ENCODE measurements at places on chromosomes 12 and 14. TPM values are rescaled to one million over a fixed set of nuclear protein-coding genes. Genes with fewer than 3 reads are reported as not detected.

The BRF1 gene
- total RNA-seq: 41.2 TPM

The OASL gene
- 5.2 TPM for total RNA-seq

The SDSL gene
- total RNA-seq: 5.2 TPM

The KRT79 gene
- total RNA-seq: 1.6 TPM

The LGR5 gene
- total RNA-seq: 0.27 TPM

The ANKS1B gene
- total RNA-seq: 7.9 TPM

The IL22 gene
- not detected for total RNA-seq

The SERPINA12 gene
- not detected for total RNA-seq

The WNT1 gene
- not detected for total RNA-seq

The GRIN2B gene
- not detected for total RNA-seq

The CLEC14A gene
- 27.2 TPM for total RNA-seq

The ZFHX2 gene
- total RNA-seq: 5.3 TPM

The TSHR gene
- total RNA-seq: not detected

The SLC25A47 gene
- total RNA-seq: not detected

The LRRC10 gene
- not detected for total RNA-seq

The LRRIQ1 gene
- total RNA-seq: 37.7 TPM

The DCN gene
- 459 TPM for total RNA-seq

The ADGRD1 gene
- 84.2 TPM for total RNA-seq

The ANHX gene
- not detected for total RNA-seq

The CLBA1 gene
- total RNA-seq: 11.1 TPM

The NELL2 gene
- 3.8 TPM for total RNA-seq

The ANAPC5 gene
- 74.1 TPM for total RNA-seq

The CIROP gene
- total RNA-seq: not detected

The RNF31 gene
- 62.6 TPM for total RNA-seq

The ART4 gene
- total RNA-seq: 0.55 TPM

The NFE2 gene
- 11.4 TPM for total RNA-seq

The DNAL1 gene
- 4.2 TPM for total RNA-seq

The NUP37 gene
- 13.2 TPM for total RNA-seq

Measured in upper lobe of left lung (tissue), 6 donors.